HS-5 (cell line): ENCODE measurements at places on chromosomes 1 and 21.

GRCh38 chr1:94528299-94528698, 13.3 kb downstream of the F3 start:
- no peak for DNase-seq

- DNase-seq: no peak
These were observed 91.7 kb upstream of the NFIA start for GRCh38 chr1:60990714-60991090.

GRCh38 chr1:119052267-119052666, 64.1 kb upstream of the TBX15 start:
- DNase-seq: no peak

GRCh38 chr21:23093259-23093658, 2095.1 kb downstream of the NCAM2 start:
- DNase-seq: no peak

DNA sequence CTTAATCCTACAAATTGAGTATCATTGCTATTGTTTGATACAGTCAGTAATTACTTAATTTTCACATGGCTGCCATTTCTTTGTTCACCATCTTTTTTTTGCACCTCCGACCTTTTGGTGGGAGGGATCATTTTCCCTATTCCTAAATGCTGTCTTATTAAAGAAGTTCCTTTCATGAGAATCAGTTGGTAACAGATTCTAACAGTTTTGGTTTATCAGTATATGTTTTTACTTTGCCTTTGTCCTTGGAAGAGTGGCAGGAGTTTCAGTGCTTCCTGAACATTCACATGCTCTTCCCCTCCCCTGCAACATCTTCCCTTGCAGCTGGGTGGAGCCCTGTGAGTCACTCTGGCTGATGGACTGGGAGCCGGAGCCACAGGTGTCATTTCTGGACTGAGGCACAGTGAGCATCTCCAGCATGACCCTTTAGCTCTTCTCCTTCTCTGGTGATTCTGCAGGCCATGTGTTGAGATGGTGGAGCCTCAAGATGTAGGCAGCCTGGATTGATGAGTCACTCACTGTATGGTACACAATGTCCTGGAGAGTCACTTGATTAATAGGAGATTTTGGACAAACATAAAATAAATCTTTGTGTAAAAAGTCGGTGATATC, 217.7 kb downstream of the URB2 start:
- no peak for DNase-seq

DNA sequence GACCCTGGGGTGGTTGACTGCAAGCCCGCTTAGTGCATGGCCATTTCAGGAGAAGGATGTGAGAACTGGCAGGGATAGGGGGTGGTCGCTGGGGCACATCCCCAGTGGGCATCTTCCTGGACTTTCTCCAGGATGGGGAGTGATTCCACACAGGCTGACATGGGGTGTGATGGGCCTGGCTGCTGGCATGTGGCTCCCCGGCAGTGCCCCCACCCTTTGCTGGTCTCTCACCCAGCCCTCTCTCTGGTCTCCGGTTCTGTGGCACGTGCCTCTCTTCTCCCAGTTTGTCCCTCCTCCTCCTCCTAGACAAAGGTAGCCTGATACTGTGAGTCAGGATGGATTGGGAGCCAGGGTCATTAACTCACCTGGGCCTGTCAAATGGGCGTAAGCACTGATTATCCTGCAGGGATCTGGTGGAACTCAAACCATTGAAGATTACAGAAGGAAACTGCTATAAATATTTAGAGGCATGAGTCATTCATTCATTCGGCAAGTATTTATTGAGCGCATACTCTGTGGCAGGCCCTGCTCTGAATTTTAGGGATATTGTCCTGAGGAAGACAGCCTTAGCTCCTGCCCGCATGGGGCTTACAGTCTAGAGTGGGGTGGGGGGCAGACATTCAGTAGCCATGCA, 23.6 kb upstream of the EPS8L3 start:
- no peak for DNase-seq

- DNase-seq: no peak
These were observed 5.2 kb downstream of the PFKFB2 start for GRCh38 chr1:207058252-207058651.

- peak; percentile 22 for DNase-seq
These were observed 343.2 kb downstream of the OLFM3 start for GRCh38 chr1:101653482-101653946.

GRCh38 chr1:20325844-20326420, 35.3 kb downstream of the VWA5B1 start:
- no peak for DNase-seq

GRCh38 chr1:44812822-44813543, 4.7 kb downstream of the BTBD19 start:
- no peak for DNase-seq

DNA sequence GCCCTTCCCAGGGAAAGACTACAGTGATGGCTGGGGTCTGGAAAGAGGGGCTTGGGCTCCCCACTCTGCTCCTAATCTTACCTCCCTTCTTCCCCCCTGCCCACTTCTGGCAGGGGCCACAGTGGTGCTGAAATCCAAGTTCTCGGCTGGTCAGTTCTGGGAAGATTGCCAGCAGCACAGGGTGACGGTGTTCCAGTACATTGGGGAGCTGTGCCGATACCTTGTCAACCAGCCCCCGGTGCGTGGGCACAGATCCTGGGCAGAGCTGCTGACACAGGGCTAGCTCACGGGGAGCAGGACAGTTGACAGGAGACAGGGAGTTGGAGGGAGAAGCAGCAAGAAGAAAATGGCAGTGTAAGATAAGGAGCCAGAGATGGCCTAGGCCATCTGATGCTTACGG, 2.4 kb downstream of the SLC27A3 start:
- no peak for DNase-seq

- no peak for DNase-seq
These were observed 111.5 kb upstream of the MAGI3 start for GRCh38 chr1:113278777-113279176.

GRCh38 chr1:64846573-64847430, 101.9 kb downstream of the RAVER2 start:
- DNase-seq: no peak

- DNase-seq: no peak
These were observed 31.3 kb upstream of the LRIG2 start for GRCh38 chr1:113041569-113042284.

GRCh38 chr1:27504588-27505419, 14.8 kb upstream of the WASF2 start:
- no peak for DNase-seq

- DNase-seq: no peak
These were observed 75.8 kb downstream of the ALPL start for GRCh38 chr1:21585037-21585436.

DNA sequence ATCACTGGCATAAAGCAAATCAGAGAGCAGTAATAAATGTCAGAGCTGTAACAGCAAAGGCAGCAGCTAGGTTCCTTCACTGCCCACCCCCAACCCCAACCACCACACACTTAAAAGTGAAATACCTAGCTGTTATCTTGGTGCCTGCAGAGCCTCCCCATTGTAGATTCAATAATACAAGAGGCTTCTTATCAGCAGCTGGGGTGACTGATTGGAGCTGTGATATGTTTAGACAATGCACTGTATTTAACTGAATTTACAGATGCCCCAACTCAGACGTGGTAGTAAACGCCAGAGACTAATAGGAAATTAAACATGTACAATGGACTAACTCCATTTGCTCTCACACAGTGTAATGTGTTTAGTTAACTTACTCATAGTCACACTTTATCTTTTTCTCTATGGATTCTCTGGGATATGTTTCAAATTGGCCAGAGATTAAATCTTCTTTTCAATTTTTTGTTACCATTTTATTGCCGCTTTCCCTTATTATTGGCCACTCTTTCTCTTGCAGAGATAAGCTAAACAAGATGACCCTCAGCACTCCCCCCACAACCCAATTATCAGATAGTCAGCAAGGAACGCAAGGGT, 117.1 kb downstream of the ESRRG start:
- DNase-seq: no peak

- DNase-seq: no peak
These were observed 18.1 kb downstream of the KIAA0040 start for GRCh38 chr1:175174309-175175102.
